ENCODE measurements at places on chromosomes 5 and 9.

GRCh38 chr9:2465921-2466460, 155.6 kb upstream of the VLDLR start:
- DNase-seq = no peak

GRCh38 chr5:174305241-174305681, 259.8 kb downstream of the NSG2 start:
- DNase-seq = no peak

- no peak for DNase-seq
Observed at GRCh38 chr5:128455841-128456361, 82.1 kb downstream of the FBN2 start.

DNA sequence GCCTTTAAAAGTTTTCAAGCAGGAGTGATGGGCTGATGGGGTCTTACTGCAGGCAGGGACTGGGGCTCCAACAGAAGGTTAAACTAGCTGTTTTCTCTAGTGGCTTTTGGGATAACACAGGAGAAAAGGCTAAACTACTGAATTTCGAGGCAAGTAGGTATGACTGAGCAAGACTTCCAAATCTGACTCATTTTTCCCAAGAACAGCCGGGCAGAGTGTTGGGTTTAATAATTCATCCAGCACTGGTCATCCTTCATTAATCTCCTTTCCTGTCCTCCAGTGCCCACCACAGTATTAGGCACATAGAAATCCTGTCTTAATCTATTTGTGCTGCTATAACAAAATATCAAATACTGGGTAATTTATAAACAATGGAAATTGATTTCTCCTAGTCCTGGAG, 20.5 kb downstream of the MSX2 start:
- no peak for DNase-seq

GRCh38 chr5:36173426-36173825, 21.5 kb downstream of the SKP2 start:
- DNase-seq = no peak

DNA sequence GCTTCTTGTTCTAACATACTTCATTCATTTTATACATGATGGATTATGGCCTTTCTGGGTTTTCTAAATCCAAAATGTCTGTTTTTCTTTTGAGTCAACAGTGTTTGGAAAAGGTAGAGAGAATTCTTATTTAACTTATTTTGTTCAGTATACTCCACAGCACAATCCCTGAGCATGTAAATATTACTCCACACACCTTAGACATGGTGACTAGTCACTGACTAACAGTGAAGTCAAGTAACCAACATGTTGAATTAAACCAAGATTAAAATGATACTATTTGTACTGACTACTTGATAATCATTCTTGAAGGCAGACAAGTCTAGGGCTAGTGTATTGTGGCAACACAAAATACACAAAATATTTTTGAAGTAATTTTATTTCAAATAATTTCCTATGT, 55.0 kb downstream of the HAPLN1 start:
- no peak for DNase-seq

DNA sequence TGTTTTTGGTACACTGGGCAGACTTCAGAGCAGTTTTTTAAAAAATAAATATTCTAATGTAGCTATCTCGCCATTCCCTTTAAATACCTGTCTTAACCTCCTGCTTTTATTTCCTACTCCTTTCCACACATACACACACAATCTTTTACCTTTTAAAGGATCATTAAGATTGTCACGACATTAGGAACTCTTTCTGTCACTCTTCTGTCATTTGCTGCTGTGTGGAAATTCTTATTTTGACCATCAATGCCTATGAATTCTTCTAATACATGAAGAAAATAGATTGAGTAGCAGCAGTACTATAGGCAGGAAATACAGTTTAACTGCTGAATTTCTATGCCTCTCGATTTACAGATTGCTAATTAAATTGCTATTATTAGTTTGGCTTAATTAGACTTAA, 1.8 kb downstream of the PPP1R2B start:
- no peak for DNase-seq

- DNase-seq = no peak
Observed at GRCh38 chr9:110926828-110927487, 111.3 kb downstream of the LPAR1 start.

DNA sequence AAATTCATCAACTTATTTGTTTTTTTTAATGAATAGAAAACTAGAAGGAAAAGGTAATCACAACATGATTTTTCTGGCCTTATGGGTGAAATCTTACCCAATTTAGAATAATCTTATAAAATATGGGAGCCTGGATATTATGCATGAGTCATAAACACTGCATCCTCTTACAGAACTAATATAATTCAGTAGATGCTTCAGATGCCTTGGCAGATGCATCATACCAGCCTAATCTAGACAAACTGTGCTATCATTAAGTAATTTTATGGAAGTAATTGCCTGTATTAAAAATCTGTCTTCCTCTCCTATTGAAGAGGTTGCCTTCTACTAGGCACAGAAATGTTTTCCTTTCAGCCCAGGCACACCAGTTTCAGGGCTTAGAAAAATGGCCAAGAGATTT, 2384.6 kb upstream of the WWC1 start:
- no peak for DNase-seq

DNA sequence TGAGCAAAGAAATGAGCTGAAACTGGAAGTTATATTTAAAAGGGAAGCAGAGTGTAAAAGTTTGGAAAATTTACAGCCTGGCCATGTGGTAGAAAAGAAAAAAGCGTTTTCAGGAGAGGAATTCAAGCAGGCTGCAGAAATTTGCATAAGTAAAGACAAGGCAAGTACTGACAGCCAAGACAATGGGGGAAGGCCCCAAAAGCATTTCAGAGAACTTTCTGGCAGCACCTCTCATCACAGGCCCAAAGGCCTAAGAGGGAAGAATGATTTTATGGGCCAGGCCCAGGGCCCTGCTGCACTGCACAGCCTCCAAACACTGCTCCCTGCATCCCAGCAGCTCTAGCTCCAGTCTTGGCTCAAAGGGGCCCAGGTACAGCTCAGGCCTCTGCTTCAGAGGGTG, 169.7 kb downstream of the GLIS3 start:
- no peak for DNase-seq

GRCh38 chr5:159178978-159179377, 30.4 kb downstream of the RNF145 start:
- DNase-seq = no peak

DNA sequence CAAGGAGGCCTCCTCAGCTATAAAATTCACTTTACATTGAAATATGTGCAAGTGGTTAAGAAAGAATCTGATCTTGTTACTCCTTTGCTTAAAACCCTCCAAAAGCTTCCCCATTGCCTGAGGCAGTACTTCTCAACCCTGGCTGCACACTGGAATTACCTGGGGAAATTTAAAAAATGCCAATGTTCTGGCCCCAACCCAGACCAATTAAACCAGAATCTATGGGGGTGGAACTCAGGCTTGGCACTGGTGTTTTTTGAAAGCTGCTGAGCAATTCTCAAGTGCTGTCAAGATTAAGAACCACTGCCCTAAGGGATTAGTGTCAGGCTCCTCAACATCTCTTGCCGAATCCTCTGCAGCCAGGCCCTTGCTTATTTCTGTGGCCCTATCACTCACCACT, 269.6 kb downstream of the ELAVL2 start:
- no peak for DNase-seq

DNA sequence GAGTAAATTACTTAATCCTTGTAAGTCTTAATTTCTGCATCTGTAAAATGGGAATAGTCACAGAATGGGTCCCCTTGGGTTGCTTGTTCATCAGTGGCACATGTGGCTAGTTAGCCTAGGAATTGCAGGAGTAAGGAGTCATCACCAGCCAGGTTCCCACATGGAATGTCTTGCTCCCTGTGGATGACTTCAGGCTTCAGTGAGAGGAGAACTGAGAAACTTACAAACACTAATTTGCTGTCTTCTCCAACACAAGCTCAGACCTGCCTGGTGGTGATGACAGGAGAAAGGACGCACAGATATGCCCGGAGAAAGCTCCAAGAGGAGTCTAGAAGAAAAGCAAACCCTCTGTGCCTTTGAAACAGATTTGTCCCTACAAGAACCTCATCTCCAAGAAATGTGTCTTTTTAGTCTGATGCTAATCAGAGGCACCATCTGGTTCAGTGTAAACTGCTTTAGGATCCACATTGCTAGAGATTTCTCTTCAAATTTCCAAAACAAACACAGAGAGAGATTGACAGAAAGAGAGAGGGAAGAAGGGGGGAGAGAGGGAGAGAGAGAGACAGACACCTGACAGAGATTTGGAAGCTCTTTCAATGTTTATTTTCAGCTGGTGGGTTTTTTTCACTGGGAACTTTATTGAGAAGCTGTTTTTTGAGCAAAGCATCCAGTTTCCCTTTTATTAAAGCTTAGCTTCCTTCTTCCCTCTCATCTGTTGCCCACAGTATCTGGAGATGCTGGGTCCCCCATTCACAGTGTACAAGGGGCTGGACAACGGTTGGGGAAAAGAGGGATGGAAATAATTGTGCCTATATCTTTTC, 128.3 kb downstream of the DOCK2 start:
- DNase-seq = no peak

DNA sequence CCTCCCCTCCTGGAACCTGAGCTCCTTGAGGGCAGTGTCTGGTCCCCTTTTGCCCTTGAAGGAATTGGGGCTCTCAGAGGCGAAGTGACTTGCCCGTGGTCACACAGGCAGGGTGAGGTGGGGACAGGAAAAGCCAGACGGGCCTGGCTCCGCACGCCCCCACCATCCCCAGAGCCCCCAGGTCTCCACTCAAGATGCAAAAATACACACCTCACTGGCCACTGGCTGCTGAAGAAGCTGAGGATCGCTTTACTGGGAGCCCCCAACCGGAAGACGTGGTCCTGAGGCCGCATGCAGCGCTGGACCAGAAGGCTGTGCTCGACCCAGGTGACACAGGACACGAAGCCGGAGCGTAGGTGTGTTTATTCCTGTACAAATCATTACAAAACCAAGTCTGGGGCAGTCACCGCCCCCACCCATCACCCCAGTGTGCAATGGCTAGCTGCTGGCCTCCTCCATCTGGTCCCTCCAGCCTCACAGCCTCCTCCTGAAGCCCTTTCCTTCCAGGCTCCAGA, 7.6 kb upstream of the AK1 start:
- DNase-seq = no peak

- no peak for DNase-seq
Observed at GRCh38 chr9:77876590-77876989, 155.0 kb downstream of the GNAQ start.

GRCh38 chr9:123940721-123941523, 11.0 kb upstream of the DENND1A start:
- no peak for DNase-seq

DNA sequence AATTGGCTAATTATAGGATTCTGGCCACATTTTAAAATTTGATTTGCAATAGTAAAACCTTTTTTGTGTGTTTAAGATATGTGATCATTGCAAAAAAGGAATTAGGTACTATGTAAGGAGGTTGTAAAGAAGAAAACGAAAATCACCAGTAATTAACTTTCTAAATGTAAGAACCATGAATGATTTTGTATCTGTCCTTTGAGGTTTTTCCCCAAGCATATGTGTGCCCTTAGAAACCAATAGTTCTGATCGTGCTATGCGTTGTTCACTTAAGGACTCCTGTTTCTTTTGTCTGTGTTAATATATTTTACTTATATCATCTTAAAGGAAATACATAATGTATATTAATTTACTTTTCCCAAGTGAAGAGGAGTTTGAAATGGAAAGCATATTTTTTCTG, 410.2 kb downstream of the PSAT1 start:
- DNase-seq = no peak

DNA sequence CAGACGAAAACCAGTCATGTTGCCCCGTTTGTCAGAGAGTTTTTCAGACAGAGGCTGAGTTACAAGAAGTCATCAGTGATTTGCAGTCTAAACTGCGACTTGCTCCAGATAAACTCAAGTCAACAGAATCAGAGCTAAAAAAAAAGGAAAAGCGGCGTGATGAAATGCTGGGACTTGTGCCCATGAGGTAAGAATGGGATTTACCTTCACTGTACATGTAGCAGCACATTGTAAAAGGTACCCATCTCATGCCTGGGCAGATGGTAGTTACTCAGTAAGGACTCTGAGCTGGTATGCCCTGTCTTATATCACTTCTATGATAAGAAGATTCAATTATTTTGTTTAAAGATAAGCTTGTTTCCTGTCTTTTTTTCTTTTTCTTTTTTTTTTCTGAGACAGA, 38.8 kb downstream of the RAD50 start:
- DNase-seq = no peak

DNA sequence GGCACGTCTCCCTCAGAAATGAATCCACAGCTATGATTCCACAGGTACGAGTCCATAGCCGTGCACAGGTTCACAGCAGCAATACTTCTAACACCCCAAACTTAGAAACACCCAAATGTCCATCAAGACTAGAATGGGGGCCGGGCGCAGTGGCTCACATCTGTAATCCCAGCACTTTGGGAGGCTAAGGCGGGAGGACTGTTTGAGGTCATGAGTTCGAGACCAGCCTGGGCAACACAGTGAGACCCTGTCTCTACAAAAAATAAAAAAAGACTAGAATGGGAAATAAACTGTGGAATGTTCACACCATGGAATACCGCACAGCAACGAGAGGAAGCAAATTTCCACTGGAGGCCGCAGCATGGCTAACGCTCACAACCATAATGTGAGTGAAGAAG, 4.3 kb upstream of the DOLPP1 start:
- no peak for DNase-seq

DNA sequence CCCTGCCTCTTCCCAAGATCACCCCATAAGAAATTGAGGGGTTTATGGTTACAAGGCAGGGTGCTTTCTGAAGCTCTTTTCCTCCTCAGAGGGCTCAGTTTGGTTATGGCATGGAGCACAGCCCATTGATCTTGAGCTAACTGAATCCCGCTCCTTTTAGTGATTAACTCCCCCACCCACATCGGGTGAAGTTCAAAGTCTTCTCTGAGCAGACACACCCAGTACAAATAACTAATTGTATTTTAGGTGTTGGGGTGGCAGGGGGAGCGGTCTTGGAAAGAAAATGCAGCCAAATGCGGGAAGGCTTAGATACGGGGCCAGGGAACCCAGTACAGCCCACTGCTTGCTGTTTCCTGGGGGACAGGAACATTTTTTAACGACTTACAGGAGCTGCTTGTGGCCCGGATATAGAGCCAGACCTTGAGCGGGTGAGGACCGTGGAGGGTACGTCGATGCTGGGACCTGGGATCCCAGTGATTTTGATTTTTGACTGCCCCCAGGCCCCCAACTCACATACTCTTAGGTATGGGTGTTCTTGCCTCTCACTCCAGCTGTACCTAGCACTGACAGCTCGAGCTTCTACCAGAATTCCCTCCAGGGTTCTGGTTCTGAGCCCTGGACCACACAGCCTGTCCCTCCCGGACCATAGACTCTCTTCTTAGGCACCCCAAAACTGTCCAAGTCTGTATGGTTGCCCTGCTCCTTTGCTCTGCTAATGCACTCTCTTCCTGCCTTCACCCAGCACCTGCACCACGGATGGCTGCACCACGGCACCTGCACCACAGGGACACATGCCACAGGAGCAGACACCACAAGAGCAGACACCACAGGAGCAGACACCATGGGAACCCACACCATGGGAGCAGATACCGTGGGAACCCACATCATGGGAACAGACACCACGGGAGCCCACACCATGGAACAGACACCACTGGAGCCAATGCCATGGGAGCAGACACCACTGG, 18.3 kb upstream of the RXRA start:
- DNase-seq = no peak
